ENCODE measurements at places on chromosomes 5 and 9.

DNA sequence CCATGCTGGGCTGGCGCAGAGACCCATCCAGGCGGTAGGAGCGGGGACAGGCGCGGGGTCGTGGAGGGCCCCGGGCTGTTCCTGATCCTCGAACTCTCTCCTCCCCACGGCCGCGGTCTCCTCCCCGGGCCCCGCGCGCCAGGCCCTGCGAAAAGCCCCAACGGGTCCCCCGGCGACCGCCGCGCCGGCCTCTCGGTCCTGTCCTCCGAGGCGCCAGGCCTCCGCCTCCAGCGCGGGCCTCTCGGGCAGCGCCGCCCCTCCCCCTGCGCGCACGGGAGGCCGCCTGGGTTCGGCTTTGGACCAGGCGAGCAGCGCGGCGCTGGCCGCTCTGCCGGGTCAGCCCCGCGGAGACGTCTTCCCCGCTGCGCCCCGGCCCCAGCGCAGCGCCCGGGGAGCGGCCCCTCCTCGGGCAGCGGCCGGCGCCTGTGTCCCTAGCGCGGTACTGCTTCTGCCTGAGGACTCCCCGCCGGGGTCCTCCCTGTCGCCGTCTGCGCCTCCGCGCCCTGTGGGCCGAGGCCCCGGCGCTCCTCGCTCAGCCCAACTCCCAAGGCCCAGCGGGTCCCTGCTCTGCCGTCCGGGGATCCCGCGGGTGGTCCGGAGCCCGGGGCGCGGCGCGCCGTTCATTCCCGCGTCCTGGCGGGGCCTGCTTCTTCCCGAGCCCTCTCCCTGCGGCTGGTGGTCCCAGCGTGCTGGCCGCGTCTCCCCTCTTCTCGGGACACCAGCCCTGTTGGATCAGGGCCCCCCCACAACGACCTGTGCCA, 13.4 kb downstream of the COL23A1 start:
- DNase-seq = no peak

DNA sequence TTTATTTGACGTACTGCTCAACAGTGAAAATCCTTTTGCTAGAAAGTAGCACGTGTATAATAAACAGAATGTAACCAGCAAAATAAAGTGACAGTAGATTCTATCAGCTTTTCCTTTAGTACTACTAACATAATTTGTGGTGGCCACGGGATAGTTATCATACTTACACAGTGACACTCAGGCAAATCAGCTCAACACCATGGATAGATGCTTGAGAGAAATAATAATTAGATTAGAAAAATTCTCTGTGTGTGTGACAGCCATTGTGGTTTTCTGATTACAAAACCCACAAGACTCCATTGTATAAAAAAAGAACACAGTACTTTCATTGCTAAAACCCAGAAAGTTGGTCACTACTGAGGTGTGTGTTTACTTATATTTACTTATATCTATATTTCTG, 101.1 kb downstream of the MUSK start:
- DNase-seq = no peak

DNA sequence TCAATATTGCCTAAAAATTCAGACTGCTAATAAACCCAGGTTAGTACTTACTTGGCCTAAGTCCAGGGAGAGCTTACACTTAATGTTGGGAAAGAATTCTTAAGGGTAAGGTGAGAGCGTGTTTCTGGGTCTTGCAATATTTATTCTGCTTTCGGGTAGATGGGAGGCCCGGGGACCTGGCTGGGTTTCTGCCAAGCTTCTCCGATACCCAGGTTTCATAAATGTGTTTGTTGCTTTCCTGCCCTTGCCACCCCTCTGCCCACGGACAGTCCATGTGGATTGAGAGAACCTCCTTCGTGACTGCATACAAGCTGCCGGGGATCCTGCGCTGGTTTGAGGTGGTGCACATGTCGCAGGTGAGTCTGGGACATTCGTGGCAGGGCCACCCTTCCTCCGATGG, 48.4 kb upstream of the FOXI1 start:
- no peak for DNase-seq

- DNase-seq = no peak
These were observed 53.6 kb downstream of the RAB24 start for GRCh38 chr5:177249761-177250537.

DNA sequence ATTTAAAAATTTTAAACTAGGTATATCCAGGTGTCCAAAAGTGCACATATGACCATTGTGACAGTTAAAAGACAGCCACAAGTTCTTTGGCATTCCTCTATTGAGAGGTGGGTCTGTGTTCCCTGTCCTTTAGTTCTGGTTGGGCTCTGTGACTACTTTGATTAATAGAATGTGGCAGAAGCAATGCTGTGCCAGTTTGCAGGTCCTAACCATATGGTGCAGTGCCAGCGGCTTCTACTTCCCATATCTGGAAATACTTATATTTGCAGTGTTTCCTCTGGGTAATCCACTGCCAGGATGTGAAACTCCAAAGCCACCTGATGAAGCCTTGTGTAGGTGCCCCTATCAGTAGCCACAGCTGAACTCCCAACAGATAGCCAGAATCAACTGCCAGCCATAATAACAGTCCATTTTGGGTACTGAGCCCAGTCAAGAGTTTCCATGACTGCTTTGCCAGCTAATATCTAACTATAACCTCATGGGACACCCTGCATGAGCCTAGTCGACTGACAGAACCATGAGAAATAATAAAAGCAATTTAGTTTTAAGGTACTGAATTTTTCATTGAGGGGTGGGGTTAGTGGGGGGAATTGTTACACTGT, 361.0 kb upstream of the SEMA6A start:
- DNase-seq = no peak

DNA sequence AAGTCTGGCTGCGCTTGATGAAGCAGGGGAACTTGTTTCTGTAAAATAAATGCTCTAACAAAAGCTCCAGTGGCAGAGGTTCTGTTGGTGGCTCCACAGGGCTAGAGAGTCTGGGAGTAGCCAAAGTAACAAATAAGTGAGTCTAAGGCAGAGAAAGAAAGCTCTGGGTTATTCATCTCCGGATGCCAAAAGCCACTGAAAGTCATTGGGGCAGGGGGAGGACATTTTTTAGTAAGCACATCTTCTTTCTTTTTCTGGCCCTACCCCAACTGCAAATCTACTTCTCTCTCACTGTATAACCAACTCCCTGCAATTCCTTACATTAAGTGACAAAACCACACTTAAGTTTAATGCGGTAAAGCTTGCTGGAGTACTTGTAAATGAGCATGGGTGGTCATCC, 141.6 kb downstream of the INSYN2B start:
- DNase-seq = no peak

- DNase-seq = no peak
These were observed 80.0 kb upstream of the ITGA2 start for GRCh38 chr5:52909192-52909591.

DNA sequence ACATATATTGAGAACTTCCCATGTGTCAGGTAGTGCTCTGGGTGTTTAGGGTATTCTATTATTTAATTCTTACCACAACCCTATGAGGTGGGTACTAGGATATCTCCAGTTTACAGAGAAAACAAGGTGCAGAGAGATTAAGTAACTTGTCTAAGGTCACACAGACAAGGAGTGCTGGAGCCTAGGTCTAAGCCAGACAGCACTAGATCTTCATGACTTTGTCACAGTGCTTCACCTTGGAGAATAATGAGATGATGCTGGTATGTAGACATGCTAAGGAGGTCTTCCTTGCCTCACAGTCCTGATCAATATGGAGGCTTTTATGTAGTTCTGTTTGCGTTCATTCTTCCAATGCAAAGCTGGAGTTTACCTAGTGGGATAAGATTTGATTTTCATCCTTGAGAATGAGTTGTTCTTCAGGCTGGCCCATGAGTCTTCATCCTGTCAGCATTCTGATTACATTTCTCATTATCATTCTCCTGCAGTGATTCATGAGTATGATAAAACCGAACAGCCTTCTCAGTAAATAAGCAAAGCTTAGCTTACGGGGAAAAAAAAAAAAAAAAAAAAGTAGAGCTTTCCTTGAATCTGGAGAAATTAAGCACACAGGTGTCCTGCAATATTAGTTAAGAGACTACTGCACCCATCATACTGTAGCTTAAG, 176.3 kb downstream of the C9orf152 start:
- DNase-seq = no peak

GRCh38 chr5:172035049-172035448, 28.6 kb upstream of the FBXW11 start:
- DNase-seq = no peak

DNA sequence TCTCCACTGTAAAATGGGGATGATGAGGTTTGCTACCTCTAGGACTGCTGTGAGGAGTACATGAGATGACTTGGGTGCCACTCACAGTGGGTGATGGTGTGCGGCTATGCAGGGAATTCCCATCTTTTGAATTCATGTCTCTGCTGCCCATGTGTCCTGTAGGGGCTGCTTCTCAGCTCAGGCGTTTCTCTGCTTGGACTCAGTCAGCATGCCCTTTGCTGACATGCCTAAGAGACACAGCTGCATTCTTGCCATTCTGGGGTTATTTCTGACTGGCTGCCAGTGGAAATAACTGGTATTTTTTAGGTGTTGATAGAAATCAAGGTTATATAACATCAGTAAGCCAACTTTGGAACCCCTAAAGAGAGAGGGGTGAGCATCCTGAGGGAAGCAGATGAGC, 24.3 kb upstream of the XPA start:
- DNase-seq = no peak

DNA sequence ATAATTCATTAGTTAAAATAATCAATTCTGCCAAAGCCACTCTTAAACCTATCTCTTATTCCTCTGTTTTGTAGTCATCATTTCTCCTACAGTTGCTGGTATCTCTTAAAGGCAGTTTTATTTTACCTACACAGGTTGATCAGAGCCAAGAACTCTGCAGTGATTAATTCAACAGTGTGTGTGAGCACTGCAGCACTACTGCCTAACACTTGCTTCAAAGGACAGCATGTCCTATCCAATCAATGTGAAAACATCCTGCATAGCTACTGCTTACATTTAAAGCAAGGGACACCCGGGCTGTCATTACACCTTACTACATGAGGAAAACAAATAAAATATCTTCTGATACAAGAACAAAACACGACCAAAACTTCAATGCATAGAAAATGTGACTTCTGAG, 45.1 kb upstream of the HK3 start:
- no peak for DNase-seq

All from NCI-H2081 treated with DMSO at 0.1 percent for 48 hours (cell line).